ENCODE measurements at places on chromosomes 6 and 20. TPM values are rescaled to one million over a fixed set of nuclear protein-coding genes. Genes with fewer than 3 reads are reported as not detected.
A peak's percentile ranks its signal among the peaks of the same experiment; 100 is the strongest.

GRCh38 chr6:85594197-85594930 lies 706 bp upstream of the SNX14 start:
- peak; percentile 52 for DNase-seq

DNA sequence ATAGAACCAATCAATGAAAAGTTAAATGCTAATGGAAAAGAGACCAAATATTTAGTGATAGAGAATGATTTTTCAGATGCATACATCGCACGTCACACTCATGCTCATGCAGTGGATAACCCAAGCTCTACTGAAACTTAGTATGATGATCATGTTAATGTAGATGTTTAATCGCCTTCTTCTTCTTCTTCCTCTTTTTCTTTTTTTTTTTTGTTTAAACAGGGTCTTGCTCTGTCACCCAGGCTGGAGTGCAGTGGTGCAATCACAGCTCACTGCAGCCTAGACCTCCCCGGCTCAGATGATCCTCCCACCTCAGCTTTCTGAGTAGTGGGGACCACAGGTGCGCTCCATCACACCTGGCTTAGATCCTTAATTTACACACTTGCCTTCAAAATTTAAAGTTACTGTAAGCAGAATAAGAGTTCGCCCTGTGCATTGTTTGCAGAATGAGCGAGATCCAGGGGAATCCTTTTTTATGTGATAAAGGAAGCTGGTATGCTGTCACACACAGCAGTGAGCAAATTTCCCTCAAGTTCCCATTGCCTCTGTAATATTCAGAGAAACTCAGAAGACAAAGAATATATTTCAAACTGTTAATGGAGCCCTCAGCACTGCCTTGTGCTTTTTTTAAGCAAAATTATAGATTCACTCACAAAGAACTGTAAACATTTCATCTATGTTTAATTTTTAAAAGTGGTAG lies 194.2 kb upstream of the SGK1 start:
- no peak for DNase-seq

DNA sequence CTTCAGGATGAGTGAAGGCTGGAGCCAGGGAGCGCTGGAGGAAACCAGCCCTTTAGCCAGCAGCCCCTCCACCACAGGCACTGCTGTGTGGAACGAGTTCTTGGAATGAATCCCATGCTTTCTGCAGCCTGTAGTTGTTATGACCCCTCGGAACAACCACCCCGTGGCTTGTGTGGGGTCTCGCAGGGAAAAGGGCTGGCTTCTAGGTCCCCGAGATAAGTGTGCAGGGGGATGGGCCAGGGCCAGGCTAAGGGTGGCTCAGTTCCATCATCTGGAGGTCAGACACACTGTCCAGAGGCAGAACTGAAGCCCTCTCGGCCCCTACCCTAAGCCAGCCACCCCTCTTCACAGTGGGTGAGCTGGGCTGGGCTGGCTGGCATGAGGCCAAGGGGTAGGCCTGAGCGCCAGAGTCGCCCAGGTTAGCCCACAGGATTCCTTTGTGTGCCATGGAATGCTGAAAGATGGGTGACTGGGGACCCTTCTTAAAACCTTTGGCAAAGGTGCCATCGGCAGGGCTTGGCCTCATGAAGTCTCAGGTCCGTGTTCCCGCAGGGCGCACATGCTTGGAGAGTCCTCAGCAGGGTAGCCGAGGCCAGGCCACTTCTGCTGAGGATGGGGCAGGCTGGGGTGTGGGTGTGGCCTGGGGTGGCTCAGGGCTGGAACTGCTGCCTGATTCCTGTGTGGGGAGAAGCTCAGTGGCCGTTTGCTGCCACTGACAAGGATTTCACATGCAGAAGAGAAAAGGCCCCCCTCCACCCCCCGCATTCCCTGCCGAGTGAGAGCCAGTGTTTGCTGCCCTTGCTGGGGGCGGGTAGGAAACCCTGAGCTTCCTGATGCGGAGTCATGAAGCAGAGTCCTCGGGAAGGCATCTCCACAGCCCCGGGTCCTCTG lies 24.6 kb downstream of the SPATA2 start:
- DNase-seq = peak; percentile 70

ETV7 gene
- total RNA-seq = 0.68 TPM

- no peak for DNase-seq
Measured at GRCh38 chr6:44680202-44680720, 292.8 kb downstream of the CDC5L start.

HIVEP1 gene
- 44.1 TPM for total RNA-seq

DNA sequence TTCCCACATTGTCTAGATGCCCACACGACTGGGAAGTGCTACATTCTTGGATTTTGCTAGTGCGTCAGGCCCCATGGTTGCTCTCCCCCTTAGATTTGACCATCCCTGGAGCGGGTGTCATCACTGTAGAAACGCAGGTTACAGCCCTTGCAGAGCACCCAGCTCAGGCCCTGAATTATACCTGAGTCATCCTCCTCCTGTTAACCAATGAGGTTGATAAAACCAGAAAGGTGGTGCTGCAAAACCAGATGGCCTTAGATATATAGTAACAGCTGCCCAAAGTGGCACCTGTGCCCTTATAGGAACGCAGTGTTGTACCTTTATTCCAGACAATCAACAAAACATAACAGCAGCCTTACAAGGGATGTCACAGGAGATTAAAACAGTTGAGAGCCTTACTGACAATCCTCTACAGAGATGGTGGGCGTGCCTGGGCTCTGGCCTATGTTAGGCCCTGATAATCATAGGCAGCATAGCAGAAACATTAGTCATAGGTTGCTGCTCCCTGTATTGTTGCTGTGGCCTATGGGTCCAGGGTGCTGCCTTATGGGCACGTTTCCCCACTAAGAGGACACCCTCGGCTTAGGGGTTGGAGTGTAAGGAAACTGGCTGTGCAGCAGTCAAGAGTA lies 33.6 kb upstream of the HSF2 start:
- no peak for DNase-seq

DNA sequence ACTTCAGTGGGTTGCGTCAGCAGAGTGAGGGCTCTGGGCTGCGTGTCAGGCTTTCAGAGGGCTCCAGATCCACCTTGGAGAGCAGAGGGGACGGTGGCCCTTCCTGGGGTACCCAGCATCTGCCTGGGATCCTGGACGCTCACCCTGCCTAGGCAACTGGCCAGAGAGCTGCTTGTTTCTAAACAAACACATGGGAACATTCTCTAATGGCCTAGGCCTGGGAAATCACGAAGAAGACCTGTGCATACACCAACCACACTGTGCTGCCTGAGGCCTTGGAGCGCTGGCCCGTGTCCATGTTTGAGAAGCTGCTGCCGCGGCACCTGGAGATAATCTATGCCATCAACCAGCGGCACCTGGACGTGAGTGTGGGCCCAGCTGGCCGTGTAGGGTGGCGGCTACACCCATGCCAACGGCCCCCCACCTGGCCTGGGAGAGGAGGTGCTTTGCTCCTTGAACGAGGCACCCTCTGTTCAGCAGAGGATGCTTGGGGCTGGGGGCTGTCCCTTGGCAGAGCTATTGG lies 32.2 kb downstream of the PYGB start:
- peak; percentile 17 for DNase-seq

- DNase-seq = peak; percentile 90
Measured at GRCh38 chr6:52517502-52518278, 59.2 kb downstream of the TRAM2 start.

HCRTR2 gene
- total RNA-seq = 0.39 TPM

DNA sequence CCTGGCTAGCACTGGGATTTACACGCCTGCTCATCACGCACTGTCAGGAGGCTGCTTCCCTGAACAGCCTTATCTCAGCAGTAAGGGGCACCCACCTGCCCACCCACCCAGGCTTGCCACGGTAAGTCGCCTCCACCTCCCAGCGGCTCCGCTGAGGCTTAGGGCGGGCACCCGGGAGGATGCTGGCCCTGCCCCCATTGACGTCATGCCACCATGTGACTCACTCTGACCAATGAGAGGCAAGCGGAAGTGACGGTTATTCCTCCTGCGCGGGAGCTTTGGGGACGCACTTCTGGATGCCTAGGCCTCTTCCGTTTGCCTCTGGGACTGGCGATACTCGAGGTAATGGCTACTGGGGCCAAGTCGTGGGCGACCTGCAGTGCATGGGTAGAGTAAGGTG lies 256.8 kb downstream of the QKI start:
- DNase-seq = peak; percentile 88

DNA sequence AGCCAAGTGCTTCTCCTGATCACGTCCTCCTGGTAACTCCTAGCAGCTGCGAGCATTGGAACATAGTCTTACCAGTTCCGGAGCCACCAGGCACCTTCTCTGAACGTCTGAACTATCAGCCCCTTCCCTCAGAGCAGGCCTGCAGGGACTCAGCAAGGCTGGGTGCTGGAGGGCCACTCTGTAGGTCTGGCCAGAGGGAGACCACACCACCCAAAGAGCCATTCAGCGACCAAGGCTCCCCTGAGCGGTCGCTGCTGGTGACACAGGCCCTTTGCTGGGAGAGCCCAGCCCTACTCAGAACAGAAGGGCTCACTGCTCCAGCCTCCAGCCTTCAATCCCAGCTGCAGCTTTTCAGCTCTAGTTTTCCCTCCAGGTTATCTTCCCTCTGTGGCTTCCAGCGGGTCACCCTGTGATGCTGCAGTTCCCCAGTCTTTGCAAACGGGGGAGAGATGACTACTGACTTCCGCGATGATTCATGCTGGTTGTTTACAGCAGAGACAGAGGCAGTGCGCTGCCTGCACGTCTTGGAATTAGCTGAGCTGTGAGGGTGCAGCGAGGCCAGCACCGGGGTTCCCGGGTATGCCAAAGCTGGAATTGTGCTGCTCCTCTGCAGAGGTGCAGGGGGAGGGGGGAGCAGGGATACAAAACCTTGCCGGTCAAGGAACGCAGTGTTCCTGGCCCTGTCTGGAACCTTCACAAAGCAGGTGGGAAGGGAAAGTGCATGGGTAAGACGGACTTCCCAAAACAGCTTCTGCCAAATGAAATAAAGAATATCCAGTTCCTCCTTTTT lies 161.4 kb downstream of the LY86 start:
- peak; percentile 84 for DNase-seq

GRCh38 chr6:129105793-129106192 lies 222.9 kb downstream of the LAMA2 start:
- DNase-seq = no peak

EEF1A2 gene
- 9.8 TPM for total RNA-seq

- DNase-seq = no peak
Measured at GRCh38 chr6:41571021-41571780, 25.0 kb downstream of the FOXP4 start.

DNA sequence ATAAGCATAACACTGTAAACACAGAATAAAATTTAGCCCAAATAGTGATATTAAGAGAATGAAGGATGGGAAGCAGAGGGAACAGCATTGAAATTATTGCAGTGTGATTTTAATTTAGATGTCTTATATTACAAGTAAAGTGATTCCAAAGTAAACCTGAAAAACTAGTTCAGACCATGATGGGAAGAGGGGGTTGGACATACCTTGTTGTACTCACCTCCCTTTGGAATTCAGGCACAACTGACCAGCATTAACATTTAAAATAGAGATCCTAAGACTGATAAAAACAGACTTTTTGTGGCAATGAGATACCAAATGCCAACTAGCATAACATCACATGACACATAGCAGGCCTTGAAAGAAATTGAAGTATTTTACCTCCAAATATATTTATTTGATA lies 262.6 kb upstream of the PRND start:
- no peak for DNase-seq

GRCh38 chr20:33689973-33690372 lies 3.8 kb upstream of the E2F1 start:
- DNase-seq = no peak

- DNase-seq = no peak
Measured at GRCh38 chr6:65816991-65817390, 110.0 kb upstream of the EYS start.

- DNase-seq = peak; percentile 95
Measured at GRCh38 chr6:43427406-43428111, at the start of gene ABCC10. ABCC10 (plus strand) TSS chr6:43427541; CDS start chr6:43427979, 438 bp downstream.

DNA sequence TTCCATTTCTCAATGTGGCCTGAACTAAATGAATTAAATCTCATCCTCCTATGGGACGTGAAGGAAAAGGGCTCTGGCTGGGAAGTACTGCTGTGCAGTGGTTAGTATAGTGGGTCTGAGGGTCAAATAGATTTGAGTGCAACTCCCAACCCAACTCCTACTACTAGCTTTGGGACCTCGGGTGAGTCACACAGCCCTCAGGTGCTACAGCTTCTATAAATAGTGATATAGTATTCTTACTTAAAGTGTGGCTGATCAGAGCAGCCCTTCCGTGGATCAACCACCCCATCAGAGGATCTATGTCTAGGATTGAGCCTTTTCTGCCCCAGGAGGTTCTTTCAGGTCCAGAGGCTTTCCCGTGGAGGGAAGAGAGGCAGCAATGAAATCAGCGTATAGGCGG lies 904 bp upstream of the UST start:
- DNase-seq = no peak

ZBP1 gene
- total RNA-seq = not detected
